ENCODE measurements at places on chromosomes 7 and 10.

DNA sequence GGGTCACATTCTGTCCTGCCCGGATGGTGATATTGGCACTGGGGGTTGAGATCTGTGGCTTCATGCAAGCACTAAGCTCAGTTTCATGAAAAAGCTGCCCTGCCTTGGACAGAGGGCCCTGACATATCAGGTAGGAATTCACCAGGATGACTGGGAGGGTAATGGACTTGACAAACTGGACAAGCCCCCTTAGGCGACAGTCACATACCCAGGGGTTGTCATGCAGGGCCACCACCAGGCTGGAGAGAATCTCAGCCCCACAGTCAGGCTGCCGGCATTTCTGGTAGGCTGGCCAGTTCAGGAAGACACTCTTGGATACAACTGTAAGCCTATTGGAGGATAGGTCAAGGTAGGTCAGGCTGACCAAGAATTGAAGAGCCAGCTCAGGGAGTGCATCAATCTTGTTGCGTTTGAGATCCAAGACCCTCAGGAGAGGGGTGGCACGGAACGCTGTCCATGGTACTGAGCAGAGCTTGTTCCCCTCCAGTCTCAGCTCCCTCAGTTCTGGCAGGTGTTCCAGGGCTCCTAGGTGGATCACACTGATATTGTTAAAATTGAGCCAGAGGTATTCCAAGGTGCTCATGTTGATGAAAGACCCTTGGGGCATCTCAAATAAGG, 824 bp downstream of the LRIT2 start:
- peak; percentile 2 for DNase-seq

DNA sequence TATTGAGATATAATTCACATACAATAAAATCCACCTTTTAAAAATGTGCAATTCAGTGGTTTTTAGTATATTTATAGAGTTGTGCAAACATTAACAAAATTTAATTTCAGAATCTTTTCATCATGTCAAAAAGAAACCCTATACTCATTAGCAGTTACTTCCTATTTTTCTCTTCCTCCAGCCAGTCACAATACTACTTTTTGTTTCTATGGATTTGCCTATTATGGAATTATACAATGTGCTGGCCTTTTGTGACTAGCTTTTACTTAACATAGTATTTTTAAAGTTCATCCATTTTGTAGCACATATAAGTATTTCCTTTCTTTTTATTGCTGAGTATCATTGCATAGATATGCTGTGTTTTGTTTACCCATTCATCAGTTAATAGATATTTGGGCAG, 199.9 kb upstream of the IMMP2L start:
- DNase-seq = no peak

DNA sequence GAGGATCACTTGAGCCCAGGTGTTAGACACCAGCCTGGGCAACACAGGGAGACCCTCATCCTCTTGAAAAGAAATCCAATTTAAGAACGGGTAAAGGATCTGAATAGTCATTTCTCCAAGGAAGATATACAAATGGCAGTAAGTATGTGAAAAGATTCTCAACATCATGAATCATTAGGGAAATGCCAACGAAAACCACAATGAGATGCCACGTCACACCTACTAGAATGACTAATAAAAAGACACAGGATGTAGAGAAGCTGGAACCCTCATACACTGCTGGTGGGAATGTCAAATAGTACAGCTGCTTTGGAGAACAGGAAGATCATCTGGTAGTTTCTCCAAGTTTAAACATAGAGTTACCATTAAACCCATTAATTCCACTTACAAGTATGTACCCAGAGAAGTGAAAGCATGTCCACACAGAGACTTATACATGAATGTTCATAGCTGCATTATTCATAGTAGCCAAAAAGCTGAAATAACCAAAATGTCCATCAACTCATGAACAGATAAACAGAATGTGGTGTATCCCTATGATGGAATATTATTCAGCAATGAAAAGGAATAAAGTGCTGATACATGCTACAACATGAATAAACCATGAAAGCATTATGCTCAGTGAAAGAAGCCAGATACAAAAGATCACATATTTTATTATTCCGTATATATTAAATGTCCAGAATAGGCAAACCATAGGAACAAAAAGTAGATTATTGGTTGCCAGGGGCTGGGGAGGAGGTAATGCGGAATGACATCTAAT, 13.1 kb upstream of the ZMIZ2 start:
- peak; percentile 99 for DNase-seq

DNA sequence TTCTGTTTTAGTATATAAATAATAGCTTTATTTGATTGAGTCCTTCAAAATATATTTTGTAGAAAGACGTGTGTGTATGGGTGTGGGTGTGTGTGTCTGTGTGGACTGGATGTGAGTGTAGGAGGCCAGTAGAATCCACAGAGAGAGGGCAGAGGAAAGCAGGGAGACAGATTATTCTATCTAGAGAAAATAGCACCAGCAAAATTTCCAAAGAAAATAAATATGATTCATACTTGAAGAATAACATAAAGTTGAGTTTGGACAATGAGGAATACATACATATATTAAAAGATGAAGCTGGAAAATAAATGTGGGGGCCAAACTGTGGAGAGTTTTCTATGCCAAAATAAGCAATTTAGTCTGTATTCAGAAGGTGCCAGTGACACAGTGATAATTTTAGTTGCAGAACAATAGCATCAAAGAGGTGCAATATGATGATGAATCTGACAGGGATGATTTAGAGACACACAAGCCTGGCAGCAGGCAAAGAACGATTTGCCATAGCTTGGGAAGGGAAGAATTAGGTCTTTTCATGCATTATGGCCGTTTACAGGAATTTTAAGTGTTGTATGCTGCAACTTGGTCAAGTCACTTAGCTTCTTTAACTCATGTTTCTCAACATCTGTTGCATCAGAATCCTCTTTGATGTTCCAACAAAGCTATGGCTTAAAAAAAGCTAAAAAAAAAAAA, 121.3 kb downstream of the SEMA3A start:
- peak; percentile 32 for DNase-seq

DNA sequence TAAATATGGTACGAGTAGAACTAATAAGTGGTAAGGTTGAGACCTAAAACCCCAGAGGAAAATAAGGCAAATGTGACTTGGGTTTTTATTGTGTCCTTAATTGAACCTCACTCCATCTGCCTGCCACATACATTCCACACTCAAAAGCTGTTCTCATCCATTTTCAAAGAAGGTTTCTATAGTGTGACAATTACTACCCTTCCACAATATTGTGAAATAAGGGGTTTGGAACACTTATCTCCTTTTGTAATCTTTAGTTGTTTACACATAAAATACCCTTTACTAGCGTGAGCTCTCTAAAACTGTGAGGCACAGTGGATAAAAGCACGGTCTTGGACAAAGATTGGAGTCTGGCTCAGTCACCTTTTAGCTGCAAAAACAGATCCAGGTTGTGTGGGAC, 166.6 kb downstream of the THSD7A start:
- no peak for DNase-seq

DNA sequence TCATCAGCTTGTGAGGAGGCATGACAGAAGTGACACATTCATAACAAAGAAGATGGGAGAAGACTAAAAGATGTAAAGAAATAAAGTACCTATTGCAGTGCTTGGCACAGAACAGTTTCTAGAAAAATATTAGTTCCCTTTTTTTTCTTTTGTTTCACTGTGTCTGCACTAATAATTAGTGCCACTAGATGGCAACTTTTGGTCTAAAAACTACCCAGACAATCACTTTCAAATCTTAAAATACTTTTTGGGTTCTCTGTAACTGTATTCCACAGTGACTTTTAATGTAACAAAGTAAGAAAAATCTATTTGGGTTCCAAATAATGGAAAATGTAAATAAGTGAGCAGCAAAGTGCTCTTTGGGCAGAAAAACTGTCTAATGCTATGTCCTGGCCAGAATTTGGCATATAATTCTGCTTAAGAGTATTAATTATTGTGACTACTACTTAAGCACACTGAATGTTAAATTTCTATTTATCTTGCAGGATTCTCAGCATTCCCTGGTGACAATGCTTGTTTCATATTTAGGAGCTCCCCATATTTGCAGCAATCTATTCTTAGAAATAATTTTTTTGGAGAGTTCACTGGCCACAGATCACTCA, 134.8 kb upstream of the KIF5B start:
- peak; percentile 54 for DNase-seq

GRCh38 chr10:95265572-95265971, 25.2 kb downstream of the PDLIM1 start:
- no peak for DNase-seq

DNA sequence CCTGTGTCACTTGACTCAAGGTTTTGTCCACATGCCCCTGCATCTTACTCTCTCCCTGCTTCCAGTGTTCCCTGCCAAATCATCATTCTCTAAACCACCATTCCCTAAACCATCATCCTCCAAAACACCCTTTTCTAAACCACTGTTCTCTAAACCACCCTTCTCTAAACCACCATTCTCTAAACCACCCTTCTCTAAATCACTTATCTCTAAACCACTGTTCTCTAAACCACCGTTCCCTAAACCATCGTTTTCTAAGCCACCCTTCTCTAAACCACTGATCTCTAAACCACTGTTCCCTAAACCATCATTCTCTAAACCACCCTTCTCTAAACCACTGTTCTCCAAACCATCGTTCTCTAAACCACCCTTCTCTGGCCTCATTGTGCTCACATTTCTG, 142.1 kb downstream of the CXCL12 start:
- no peak for DNase-seq

- no peak for DNase-seq
These were observed 18.6 kb upstream of the MEST start for GRCh38 chr7:130473289-130473688.

DNA sequence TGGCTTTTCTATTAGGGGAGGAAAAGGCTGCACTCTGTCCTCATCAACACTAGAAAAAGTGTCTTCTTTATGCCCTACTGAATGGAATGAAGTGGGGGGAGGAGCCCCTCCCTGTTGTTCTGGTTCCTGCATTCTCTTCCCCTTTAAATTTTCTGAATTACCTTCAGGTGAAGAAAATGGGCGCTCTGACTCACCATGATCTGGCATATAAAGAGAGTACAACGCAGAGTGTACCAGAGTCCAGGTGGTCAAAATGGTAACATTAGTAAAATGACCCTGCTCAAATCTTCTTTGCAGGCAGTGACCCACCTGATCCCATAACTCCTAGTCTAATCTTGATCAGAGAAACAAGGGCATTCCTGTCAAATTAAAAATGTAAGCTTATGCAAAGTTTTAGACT, 80.7 kb downstream of the THSD7A start:
- DNase-seq = no peak

DNA sequence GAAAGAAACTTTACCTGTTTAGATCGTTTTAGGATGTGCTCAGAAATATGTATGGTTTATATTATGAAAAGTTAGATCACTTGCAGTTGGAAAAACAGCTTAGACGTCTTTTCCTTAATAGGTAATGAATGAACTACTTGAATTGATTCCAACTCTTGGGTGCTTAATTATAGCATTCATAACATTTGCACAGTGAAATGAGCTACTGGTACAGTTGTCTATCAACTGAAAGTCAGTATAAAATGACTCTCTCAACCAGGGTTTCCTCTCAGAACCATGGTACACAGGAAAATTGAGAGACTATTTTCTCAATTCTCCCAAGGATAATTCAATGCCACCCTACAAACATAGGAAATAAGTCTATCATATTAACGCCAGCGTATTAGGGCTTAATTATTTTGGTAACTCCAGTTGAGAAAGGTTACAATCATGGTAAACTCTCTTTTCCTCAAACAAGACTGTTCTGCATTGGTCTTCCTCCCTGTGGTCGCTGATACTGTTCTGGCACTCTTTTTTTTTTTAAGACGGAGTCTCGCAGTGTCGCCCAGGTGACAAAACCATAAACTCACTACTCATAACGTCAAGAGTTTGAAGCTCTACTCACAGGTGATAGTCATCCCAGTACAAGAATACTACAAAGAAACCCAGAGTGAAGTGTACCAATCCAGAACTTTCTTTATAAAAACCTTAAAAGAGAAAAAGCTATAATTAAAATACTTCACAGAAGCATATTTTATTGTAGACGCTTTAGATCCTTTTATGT, 2.0 kb downstream of the ANLN start:
- DNase-seq = peak; percentile 50

- peak; percentile 96 for DNase-seq
These were observed 33.8 kb downstream of the VOPP1 start for GRCh38 chr7:55538538-55538937.

GRCh38 chr10:99874341-99875085, 92.1 kb downstream of the ABCC2 start:
- no peak for DNase-seq

DNA sequence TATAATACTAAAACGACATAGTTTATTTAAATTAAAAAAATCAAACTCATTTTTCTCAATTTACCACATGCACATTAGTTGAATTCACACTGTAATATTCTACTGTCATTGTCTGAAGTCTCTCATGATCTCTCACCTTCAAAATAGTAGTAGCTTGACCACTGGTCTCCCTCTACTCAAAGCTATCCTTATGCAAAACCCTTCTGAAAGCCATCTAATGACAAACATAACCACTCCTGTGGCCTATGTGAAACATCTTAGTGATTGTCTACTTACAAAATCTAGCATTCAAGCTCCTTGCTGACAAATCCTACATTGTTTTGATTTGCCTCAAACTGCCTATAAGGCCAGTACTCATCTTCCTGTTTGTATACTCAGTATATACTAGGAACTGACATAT, 606.0 kb upstream of the GHITM start:
- DNase-seq = no peak

DNA sequence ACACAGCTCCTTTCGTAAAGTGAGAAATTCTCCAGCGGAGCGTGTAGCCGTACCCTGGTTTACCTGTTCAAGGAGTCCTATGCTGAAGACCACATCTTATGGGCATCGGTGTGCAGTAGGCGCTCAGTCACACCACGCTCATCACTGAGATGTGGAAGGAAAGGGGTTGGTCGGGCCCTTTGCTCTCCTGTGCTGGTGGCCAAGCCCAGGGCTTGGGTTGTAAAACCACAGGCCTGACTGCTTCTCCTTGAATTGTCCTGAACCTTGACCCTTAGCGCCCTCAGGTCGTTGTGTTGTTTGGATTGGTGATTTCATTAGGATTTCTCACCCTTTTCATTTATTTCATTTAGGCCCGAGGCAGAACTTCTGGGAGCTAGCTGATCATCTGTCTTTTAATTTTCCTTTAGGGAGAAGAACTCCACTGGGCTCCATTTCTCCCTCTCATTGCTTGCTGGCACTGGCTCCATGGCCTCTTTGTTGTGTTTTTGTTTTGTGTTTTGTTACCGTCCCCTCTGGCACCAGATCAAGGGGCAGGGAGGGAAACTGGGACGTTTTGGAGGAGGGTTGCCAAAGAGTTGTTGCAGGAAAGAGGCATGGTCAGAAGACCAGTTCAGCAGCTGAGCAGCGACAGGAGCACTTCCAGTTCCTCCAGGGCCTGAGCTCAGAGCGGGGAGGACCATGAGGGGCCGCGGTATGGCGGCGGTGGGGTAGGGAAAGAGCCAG, 511.4 kb upstream of the GALNT17 start:
- DNase-seq = no peak

GRCh38 chr7:23628370-23628769, 31.2 kb downstream of the CCDC126 start:
- no peak for DNase-seq

DNA sequence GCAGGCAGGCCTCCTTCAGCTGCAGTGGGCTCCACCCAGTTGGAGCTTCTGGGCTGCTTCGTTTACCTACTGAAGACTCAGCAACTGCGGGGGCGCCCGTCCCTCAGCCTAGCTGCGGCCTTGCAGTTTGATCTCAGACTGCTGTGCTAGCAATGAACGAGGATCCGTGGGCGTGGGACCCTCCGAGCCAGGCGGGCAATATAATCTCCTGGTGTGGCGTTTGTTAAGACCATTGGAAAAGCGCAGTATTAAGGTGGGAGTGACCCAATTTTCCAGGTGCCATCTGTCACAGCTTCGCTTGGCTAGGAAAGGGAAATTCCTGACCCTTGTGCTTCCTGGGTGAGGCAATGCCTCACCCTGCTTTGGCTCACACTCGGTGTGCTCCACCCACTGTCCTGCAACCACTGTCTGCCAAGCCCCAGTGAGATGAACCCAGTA, 159.2 kb upstream of the FOXP2 start:
- no peak for DNase-seq

Measured in EH (cell line).